CMK (cell line): ENCODE measurements at places on chromosomes 13 and 19.

DNA sequence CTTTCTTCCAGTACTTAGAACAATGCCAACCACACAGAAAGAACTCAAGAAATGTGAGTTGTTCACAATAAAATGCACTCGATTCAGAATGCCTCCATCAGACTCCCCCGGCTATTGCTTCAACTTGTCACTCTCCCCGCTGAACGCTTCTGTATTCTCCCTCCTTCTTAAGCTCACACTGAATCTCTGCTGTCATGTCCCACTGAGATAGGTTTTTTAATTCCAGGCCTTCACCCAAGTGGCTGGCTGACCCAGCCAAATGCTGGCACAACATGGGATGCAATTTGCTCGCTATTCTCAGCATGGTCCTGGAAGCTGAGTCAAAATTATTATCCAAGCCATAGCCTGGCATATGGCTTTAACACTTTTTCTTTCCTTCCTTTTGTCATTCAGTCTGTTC is 76.8 kb upstream of the SERP2 start:
- no peak for DNase-seq

GRCh38 chr13:46687810-46688209 is 109.2 kb downstream of the ESD start:
- DNase-seq = no peak

GRCh38 chr13:77732287-77732686 is 34.8 kb downstream of the SLAIN1 start:
- no peak for DNase-seq

GRCh38 chr13:114167426-114167825 is 11.6 kb upstream of the CFAP97D2 start:
- no peak for DNase-seq

- DNase-seq = no peak
Measured at GRCh38 chr19:35278578-35279284, 3.6 kb upstream of the HAMP start.

DNA sequence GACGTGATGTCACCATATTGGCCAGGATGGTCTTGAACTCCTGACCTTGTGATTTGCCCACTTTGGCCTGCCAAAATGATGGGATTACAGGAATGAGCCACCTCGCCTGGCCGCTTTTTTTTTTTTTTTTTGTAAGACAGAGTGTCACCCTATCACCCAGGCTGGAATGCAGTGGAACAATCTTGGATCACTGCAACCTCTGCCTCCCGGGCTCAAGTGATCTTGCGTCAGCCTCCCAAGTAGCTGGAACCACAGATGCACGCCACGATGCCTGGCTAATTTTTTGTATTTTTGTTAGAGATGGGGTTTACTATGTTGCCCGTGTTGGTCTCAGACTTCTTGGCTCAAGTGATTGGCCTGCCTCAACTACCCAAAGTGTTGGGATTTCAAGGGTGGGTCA is 28.9 kb upstream of the ZNF808 start:
- DNase-seq = no peak

- no peak for DNase-seq
Measured at GRCh38 chr13:44013758-44014291, 134.1 kb downstream of the LACC1 start.

- no peak for DNase-seq
Measured at GRCh38 chr19:51060973-51061372, 3.9 kb downstream of the KLK13 start.

GRCh38 chr19:4386041-4386782 is 14.1 kb downstream of the SH3GL1 start:
- DNase-seq = no peak

GRCh38 chr19:53372196-53372595 is 6.7 kb downstream of the ZNF525 start:
- no peak for DNase-seq

GRCh38 chr19:5039642-5040543 is 71.0 kb downstream of the KDM4B start:
- no peak for DNase-seq

GRCh38 chr19:23203841-23204344 is 46.3 kb downstream of the ZNF724 start:
- DNase-seq = no peak

GRCh38 chr13:107534548-107534947 is 680.8 kb downstream of the LIG4 start:
- DNase-seq = no peak

DNA sequence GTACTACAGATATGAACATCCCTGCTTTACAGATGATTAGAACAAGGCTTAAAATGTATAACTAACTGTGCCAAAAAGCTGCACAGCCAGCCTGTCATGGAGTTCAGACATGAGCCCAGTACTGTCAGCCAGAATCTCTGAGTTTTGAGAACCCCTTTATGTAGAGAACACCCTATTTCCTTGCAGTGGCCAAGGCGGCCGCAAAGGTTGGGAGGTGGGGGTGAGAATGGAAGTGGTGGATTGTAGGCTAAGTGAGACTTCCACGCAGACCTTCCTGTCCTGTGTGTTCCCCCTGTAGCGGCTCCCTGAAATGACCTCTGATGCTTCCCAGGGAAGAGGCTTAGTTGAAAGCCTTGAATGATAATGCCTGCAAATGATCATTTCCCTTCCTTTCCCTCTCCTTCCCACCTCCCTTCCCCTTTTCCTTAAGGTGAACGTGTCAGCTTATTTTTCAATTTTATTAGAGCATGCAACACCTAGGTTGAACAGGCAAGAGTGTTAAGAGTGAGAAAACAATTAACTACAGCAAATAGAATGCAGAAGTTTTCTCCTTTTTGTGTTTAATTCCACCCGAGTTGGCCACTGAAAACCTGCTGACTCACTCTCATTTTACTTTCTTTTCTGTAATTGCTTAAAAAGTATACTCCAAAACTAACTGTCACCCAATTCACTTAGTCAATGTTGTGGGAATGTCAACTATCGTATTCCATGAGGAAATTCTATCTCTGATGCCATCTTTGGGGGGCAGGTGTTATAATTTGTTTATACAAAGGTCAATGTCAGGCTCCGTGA is 167.0 kb upstream of the EDNRB start:
- DNase-seq = no peak

- no peak for DNase-seq
Measured at GRCh38 chr19:53812335-53812734, 11.8 kb downstream of the NLRP12 start.

GRCh38 chr19:49930483-49931011 is 1.2 kb upstream of the NUP62 start:
- DNase-seq = no peak

DNA sequence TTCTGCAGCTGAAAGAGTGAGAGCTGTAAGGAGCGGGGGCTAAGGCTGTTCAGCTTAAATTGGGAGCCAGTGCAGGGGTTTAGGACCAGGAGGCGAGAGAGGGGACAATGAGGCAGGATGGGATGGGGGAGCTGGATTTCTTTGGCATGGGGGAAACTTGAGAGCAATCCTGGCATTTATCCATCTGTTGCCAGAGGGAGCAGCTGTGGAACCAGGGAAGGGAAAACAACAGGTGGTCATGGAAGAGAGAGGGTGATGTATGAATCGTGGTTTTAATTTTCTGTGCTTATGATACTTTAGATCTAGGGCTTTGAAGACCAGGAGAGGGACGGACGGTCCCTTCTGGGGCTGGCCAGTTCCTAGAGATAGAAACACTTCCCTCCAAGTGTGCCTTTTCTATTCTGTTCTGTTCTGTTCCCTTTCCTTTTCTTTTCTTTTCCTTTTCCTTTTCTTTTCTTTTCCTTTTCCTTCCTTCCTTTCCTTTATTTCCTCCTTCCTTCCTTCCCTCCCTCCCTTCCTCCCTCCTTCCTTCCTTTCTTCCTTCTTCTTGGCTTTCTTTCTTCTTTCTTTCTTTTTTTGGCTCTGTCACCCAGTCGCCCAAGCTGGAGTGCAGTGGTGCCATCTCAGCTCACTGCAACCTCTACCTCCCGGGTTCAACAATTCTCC is 16.0 kb upstream of the CCL25 start:
- DNase-seq = no peak

DNA sequence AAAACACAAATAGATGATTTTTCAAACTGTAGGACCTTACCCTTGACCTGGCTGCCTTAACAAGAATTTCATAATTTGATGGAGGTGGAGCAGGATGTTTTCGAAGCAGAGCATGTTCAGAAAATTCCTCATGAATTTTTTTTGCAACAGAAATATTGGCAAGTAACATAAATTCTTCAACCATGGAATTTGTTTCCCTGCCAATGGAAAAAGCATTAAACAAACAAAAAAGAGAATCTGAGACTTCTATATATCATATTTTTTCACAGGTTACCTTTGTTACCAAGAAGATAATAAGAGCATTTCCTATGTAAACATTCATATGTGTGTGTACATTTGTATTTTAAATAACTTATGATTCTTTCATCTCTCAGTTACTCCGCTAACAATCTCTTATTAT is 18.3 kb downstream of the DIS3 start:
- DNase-seq = no peak

- DNase-seq = no peak
Measured at GRCh38 chr19:45352062-45352461, 11.5 kb downstream of the KLC3 start.

DNA sequence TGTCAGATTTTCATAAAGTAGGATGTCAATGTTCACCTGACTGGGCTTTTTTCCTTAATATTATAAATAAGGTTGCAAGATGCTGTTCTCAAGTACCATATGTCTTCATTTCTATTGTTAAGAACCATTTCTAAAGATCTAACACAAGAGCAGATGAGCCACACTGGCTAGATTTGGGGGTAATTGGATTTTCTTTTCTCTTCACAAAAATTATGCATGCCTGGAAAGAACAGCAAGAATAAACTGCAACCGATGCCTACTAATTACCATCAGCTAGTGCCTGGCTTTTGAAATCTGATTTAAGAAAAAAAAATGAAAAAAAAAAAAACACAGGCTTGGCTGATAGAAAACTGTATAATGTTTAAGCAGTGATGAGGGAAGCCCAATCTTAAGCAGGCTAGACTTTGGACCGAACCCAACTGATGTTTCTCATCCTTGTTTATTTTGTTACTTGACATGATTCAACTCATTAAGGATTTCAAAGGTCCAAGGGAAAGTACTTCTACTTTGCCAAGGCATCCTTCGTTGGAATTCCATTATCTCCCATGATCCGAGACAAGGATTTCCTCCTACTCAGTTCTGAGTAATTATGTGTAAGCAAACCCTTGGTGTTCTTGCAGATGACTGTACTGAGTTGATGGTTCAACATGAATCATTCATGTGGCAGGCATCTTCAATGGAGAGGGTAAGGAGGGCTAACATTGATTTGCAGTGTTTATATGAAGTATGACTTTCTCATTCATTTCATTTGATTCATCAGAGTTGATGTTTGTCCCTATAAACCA is 300.5 kb downstream of the SPRY2 start:
- no peak for DNase-seq

- DNase-seq = no peak
Measured at GRCh38 chr13:59182241-59182640, 981.5 kb downstream of the DIAPH3 start.

- DNase-seq = no peak
Measured at GRCh38 chr19:41328842-41329225, 18.9 kb downstream of the CCDC97 start.

- DNase-seq = no peak
Measured at GRCh38 chr19:12778017-12778904, 2.9 kb upstream of the HOOK2 start.

DNA sequence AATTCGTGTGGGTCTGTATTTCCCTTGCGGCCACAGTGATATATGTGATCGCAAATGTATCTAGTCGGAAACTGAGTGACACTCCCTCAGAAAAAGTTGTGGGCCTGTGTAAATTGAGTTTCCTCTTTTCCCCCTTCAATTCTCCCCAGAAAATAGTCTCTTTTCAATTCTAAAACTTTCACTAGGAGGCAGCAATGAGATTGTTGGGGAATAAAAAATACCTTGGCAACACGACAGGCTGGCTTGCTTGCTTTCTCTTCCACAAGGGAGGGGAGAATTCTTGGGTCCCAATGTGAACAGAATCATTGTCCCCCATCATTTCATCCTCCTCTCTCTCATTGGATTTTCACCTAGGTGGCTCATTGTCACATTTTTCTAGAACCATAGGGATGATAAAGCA is 3.7 kb upstream of the SOX21 start:
- no peak for DNase-seq

GRCh38 chr13:34143637-34144036 is 325.7 kb downstream of the RFC3 start:
- no peak for DNase-seq

- DNase-seq = no peak
Measured at GRCh38 chr13:102376318-102376717, 25.5 kb downstream of the FGF14 start.
